ENCODE measurements at places on chromosomes 12 and 14. TPM values are rescaled to one million over a fixed set of nuclear protein-coding genes. Genes with fewer than 3 reads are reported as not detected.

GRCh38 chr12:120125792-120126634, 9.5 kb upstream of the RAB35 start:
- H3K27ac ChIP-seq, result peak overlapping the region; percentile 10
- H3K36me3 ChIP-seq, result peaks cover 51% of the 10 kb centered on the region
- no peak overlapping the region for H3K4me3 ChIP-seq
- H3K27me3 ChIP-seq, result no peaks in the 10 kb centered on the region
- H3K4me1 ChIP-seq, result peaks cover under 1% of the 10 kb centered on the region
- no peak for DNase-seq

DNA sequence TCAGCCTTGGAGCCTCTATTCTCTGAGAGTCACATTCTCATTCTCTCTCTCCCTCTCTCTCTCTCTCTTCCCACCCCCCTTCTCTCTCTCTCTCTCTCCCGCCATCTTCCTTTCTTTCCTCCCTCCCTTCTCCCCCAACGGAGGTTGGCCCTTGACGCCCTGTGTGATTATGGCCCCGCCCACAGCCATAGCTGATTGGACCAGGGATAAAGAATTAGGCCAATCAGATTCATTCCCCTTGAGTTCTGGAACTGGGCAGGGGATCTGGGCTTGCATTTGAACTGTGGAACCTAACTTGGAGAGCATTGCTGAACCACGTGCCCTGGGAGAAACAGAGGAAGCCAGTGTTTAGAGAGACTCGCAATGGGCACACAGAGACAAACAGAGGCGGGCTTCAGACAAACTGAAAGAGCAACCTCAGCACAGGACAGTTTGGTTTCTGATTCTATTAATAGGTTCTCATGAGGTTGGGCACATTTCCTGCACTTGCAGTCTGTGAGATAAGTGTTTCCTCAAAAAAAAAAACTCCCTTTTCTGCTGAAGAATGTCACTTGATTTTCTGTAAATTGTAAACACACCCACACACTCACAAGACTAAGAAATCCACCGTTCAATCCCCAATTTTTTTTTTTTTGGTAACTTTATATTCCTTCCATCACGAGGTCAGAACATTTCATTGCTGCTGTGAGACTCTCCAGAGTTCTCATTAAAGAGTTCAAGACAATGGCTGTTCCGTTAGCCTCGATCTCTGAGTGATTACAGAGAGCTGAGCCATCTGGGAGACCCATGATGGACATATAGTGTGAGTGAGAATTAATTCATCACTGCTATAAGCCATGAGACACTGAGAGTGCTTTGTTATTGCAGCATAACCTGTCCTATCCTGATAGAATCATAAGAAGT, 3.5 kb upstream of the P2RX7 start:
- H3K27me3 ChIP-seq, result no peaks in the 10 kb centered on the region
- H3K27ac ChIP-seq, result peak overlapping the region; percentile 39
- no peaks in the 10 kb centered on the region for H3K36me3 ChIP-seq
- H3K4me1 ChIP-seq, result peaks cover 32% of the 10 kb centered on the region
- H3K4me3 ChIP-seq, result peak overlapping the region; percentile 15
- peak; percentile 84 for DNase-seq

- H3K36me3 ChIP-seq, result no peaks in the 10 kb centered on the region
- no peak overlapping the region for H3K4me3 ChIP-seq
- H3K27me3 ChIP-seq, result no peaks in the 10 kb centered on the region
- no peaks in the 10 kb centered on the region for H3K4me1 ChIP-seq
- DNase-seq, result no peak
- no peak overlapping the region for H3K27ac ChIP-seq
Measured at GRCh38 chr12:32885831-32886230, 10.7 kb downstream of the PKP2 start.

- no peaks in the 10 kb centered on the region for H3K4me1 ChIP-seq
- H3K36me3 ChIP-seq, result no peaks in the 10 kb centered on the region
- H3K4me3 ChIP-seq, result no peak overlapping the region
- DNase-seq, result no peak
Measured at GRCh38 chr14:65792208-65792905, 379.8 kb downstream of the FUT8 start.

GRCh38 chr12:88437226-88437625, 143.0 kb downstream of the KITLG start:
- no peaks in the 10 kb centered on the region for H3K27me3 ChIP-seq
- H3K36me3 ChIP-seq, result no peaks in the 10 kb centered on the region
- H3K4me3 ChIP-seq, result no peak overlapping the region

- no peak overlapping the region for H3K4me3 ChIP-seq
- no peaks in the 10 kb centered on the region for H3K36me3 ChIP-seq
- DNase-seq, result no peak
- H3K4me1 ChIP-seq, result peaks cover 18% of the 10 kb centered on the region
- no peaks in the 10 kb centered on the region for H3K27me3 ChIP-seq
Measured at GRCh38 chr12:18277196-18277595, 15.9 kb downstream of the PIK3C2G start.

GRCh38 chr12:79441534-79441933, 249.2 kb downstream of the PAWR start:
- H3K27ac ChIP-seq, result no peak overlapping the region
- H3K36me3 ChIP-seq, result no peaks in the 10 kb centered on the region
- H3K4me1 ChIP-seq, result no peaks in the 10 kb centered on the region
- H3K27me3 ChIP-seq, result no peaks in the 10 kb centered on the region
- no peak for DNase-seq

DNA sequence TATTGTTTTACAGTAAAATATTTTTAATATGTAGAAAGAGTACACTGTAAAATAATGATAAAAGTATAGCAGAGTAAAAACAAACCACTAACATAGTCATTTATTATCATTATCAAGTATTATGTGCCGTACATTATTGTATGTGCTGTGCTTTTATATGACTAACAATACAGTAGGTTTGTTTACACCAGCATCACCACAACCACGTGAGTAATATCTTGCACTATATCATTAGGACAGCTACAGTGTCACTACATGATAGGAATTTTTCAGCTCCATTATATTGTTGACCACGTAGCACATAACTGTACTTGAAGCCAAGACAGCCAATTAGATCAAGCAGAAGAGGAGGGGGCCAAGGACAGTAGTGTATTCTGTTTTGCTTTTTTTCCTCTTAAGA, 415.4 kb downstream of the RAD51B start:
- no peak overlapping the region for H3K27ac ChIP-seq
- H3K4me1 ChIP-seq, result peaks cover 64% of the 10 kb centered on the region
- no peaks in the 10 kb centered on the region for H3K27me3 ChIP-seq
- no peak for DNase-seq

Gene AMDHD1
- 0.23 TPM for polyA plus RNA-seq

Measured in stomach (tissue), 19 donors.